ENCODE measurements at places on chromosomes 13 and 19. TPM values are rescaled to one million over a fixed set of nuclear protein-coding genes. Genes with fewer than 3 reads are reported as not detected.
A peak's percentile ranks its signal among the peaks of the same experiment; 100 is the strongest.

PDX1 gene
- total RNA-seq, result not detected

AP1M2 gene
- total RNA-seq, result not detected

- peak; percentile 46 for DNase-seq
Observed at GRCh38 chr13:91347996-91348905, 764 bp downstream of the MIR17HG start.

- no peak for DNase-seq
Observed at GRCh38 chr19:2720777-2721569, at the start of gene DIRAS1. Gene DIRAS1 (minus strand): TSS chr19:2721372. CDS start chr19:2717806, 3,566 bp downstream.

- no peak for DNase-seq
Observed at GRCh38 chr13:44414716-44415115, 41.1 kb downstream of the SERP2 start.

URAD gene
- not detected for total RNA-seq

- no peak for DNase-seq
Observed at GRCh38 chr19:41801792-41802211, 5.4 kb downstream of the CEACAM3 start.

DNA sequence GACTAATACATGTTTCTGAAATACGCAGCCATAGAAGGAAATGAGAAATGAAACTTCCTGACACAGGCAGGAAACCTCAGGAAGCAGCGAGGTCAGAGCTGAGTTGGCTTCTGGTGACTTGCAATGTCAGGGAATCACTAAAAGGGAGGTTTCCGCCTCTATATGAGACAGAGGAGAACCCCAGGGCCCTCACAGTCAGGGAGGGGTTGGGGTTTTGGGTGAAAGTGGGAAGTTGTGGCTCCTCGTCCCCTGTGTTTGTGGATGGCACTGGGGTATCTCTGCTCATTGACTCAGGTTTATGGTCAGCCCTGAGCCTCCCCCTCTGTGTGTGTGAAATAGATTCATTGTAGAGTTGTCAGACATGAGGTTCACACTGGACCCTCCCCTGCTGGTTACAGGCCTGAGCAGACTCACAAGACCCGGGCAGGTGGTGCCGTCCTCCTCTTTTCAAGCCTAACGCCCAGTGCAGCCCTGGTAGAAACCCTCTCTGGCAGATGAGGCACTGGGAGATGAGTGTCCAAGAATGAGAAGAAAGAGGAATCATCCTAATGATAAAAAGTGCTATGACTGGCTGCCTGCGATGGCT, 5.5 kb upstream of the LILRA6 start:
- no peak for DNase-seq

SOHLH2 gene
- not detected for total RNA-seq

PGPEP1 gene
- 38.8 TPM for total RNA-seq

POLR1D gene
- 73.5 TPM for total RNA-seq

GRCh38 chr19:8148410-8149260, 757 bp downstream of the FBN3 start:
- DNase-seq, result no peak

CERS1 gene
- total RNA-seq, result 1.4 TPM

- no peak for DNase-seq
Observed at GRCh38 chr13:98875146-98875729, 102.6 kb downstream of the DOCK9 start.

DNA sequence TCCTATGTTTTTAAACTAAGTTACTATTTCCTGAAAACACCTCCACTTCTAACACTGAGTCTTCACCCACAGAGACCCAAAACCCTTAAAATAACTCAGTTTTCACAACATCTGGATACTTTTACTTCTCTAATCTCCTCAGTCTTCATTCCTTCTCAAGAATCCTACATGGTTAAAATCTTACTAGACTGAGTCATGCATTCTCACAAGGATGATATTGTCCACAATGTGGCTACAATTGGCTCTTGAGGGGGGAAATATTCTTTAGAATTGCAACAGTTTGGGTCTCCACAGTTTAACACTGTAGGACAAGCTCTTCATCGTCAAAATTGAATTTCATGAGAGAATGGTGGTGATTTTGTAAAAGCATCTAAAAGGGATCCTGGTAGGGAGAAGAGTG, 397.1 kb downstream of the SLITRK5 start:
- DNase-seq, result no peak

DNA sequence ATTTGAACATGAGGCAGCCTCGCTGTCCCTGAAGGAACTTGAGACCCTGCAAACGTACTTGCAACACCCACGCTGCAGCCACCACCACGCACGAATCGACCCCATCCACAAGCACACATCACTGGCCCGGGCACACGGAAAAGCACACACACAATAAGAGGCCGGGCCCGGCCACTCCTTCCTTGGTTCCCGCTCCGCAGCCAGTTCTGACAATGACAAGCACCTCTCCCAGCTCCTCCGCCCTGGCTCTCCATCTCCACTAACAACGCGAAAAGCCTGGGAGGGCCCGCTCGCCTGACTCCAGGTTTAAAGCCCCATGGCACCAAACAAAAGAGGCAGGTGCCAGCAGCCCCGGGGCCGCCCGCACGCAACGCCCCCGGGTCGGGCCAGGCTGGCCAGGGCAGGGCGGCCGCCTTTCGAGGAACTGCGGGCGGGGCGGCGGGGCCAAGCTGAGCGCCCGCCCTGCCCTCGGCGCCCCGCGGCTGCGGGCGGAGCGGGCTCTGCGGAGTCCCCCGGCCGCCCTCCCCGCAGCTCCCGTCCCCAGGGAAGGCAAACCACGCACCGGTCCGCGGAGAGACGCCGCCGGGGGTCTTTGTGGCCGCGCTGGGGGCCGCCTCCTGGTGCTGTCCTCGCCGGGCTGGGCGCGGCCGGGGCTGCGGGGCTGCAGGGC, 495 bp downstream of the DCLK1 start:
- DNase-seq, result peak; percentile 30

CEACAM20 gene
- not detected for total RNA-seq

GRCh38 chr19:3589949-3590348, 4.7 kb downstream of the GIPC3 start:
- no peak for DNase-seq

GRIK5 gene
- 2.1 TPM for total RNA-seq

S1PR5 gene
- total RNA-seq, result 0.11 TPM

DNA sequence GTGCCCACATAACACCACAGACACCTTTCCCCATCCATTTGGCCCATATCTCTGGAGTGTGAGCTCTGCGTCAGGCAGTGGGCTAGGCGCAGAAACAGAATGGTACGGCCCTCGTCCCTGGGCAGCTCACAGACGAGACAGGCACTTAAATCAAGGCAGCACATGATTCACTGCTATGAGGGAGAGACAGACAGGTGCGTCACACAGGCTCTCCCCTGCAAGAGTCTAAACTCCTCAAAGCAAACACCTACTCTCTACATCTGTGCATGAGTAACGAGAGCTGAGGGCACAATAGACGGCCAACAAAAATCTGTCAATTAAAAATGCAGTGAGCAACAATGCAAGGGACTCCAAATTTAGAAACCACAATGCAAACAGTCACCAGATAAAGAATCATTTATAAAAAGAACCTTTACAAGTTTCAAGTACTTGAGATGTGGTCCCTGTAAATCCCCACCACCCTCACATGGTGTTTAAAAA, 348.9 kb downstream of the UQCRFS1 start:
- peak; percentile 26 for DNase-seq

DNA sequence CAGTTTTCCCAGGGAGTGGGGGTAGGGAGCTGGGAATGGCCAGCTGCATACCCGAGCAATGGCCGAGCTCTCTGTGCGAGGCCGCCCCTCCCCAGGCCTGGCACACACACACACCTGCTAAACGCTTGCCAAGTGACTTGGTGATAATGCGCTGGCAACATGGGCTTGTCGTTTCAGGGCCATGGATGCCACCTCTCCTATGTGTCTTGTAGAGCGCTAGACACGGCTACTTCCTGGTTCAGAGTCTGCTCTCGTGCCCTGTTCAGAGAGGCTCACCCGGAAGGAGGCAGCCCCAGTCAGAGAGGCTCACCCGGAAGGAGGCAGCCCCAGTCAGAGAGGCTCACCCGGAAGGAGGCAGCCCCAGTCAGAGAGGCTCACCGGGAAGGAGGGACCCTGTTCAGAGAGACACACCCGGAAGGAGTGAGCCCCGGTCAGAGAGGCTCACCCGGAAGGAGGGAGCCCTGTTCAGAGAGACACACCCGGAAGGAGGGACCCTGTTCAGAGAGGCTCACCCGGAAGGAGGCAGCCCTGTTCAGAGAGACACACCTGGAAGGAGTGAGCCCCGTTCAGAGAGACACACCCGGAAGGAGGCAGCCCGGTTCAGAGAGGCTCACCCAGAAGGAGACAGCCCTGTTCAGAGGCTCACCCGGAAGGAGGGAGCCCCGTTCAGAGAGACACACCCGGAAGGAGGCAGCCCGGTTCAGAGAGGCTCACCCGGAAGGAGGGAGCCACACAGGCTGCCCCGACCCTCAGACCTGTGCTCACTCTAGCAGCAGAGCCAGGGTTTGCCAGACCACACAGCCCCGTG, 4.2 kb downstream of the ADPRHL1 start:
- DNase-seq, result no peak

DNA sequence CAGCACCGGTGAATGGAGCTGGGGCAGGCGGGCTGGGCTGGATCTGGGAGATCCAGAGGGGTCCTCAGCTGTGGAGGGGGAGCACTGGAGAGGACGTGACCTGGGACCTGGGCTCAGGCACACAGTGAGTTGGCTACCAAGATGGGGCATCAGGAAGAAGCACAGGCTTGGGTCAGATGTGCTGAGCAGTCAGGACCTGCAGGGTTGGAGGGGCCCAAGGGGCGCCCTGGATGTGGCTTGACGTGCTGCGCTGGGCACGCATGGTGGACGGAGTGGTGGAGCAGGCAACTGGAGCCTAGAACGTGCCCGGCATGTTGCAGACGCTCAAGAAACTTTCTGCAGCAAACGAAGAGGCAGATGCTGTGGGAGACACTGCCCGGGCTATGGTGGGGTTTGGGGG, 20.7 kb downstream of the PIP5K1C start:
- DNase-seq, result no peak

ARRDC5 gene
- not detected for total RNA-seq

DNA sequence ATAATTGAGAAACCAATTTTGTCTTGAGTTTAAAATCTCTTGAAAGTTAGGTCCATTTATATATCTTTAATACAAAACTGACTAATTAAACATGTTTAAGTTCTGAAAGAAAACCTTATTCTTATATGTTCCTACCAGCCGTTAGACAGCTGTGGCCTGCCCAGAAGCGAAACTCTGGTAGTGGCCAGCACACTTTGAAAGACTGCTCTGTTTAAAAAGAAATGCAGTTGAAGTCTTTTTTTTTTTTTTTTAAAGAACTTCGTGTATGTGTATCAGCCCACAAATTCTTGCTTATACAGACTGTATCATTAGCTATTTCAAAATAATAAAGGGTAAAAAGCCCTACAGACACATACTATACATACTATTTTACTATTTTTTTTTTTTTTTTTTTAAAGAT, 34.0 kb downstream of the KCTD4 start:
- DNase-seq, result no peak

DNA sequence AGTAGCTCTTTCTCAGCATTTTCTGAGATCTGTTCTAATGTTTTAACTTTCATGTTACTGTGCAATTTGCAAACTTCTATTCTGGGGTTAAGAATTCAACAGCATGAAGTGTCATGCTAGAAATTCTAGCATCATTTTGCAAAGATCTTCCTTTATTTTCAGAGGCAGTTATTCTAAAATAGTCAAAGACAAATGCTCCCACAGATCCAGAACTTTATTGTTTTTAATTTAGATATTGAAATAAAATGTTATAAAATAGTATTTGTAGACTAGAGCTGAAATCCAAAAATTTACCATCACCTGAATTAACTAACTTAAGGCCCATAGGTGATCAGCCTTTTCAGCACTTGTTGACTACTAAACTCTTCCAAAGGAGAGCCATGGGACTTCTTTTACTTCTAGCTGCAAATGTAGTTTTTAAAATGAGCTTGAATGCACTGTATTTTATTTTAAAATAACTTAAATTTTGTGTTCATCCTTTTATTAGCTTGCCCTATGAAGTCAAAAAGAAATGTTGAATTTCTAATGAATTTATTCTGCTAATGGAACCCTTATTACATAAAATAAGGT, 3.2 kb downstream of the MAB21L1 start:
- DNase-seq, result no peak

NTF4 gene
- not detected for total RNA-seq

- peak; percentile 55 for DNase-seq
Observed at GRCh38 chr19:1401138-1401888, at the start of gene GAMT. Gene GAMT (minus strand): TSS chr19:1401542. CDS start chr19:1401476, 66 bp downstream.

ZNF584 gene
- 16.8 TPM for total RNA-seq

DNA sequence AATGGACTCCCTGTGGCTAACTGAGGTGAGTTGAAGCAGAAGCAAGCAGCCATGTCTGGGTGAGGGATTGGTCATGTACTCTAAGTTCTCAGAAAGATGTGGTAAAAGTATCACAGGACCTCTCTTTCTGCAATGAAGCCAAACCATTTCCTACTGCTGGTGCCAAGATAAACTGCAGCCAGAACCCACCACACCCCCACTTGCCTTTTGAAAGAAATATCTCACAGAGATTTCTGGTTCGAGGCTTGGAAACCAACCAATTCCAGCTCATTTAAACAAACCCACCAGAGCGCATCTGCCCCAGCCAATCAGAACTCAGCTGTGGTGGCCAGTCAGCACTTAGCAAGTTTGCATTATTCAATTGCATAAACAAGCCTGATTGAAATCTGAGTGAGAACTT, 204.5 kb upstream of the ATXN8OS start:
- DNase-seq, result no peak

CGB1 gene
- not detected for total RNA-seq

RTBDN gene
- not detected for total RNA-seq

MCEMP1 gene
- 0.60 TPM for total RNA-seq

DNA sequence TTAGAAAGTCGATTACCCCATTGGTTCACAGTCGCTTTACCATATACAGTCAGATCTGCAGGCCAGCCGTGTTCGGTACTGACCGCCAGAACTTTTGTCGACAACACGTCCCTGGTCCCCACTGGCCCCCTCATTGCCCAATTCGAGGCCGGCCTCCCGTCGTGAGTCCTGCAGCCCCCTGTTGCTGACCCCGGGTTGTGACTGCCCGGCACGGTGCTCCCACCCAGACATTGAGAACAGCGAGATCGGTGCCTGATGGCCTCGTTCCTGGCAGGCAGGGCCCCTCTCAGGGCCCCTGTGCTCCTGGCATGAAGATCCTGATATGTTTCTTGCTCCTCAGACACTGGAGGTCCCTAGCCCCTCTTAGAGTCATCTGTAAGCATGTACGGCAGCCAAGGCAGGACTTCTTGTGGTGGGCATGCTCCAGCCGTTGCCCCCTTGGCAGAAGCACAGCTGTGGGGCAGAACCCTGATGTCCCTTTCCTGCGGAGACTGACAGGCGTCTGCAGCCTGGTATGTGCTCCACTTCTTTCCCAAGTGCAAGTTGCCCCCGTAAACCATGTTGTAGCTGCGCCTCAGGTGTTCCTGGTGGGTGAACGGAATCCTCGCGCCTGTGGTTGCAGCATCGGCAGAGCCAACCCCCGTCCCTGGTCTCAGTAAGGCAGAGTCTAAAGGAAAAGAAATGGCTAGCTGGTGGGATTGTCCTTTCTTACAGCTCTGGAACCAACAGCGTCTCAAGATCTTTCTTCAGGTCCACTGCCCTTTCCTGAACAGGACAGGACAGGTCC, 123.2 kb upstream of the SPACA7 start:
- no peak for DNase-seq

ELANE gene
- total RNA-seq, result 0.58 TPM

DNA sequence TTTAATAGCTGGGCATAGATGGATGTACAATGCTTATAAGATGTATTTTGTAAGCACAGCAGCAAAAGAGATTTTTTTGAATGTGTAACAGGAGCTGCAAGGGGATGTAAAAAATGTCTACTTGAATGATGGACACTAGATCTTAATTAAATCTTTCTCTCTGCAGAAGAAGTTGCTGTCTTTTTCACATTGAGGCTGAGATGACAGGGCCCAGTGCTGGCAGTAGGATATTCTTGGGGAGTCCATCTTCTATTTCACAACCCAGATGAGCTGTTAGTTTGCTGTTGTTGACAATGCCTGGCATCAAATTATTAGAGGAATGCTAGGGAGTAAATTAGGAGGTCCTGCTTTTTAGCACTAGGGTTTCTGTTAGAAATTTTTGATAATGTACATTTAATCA, 698.7 kb downstream of the SLITRK5 start:
- no peak for DNase-seq

All from left ventricle myocardium inferior (tissue), 1 donor.